ENCODE measurements at places on chromosomes 3 and 15.

GRCh38 chr15:47505712-47506328 lies 211.5 kb upstream of the SEMA6D start:
- no peak for DNase-seq

DNA sequence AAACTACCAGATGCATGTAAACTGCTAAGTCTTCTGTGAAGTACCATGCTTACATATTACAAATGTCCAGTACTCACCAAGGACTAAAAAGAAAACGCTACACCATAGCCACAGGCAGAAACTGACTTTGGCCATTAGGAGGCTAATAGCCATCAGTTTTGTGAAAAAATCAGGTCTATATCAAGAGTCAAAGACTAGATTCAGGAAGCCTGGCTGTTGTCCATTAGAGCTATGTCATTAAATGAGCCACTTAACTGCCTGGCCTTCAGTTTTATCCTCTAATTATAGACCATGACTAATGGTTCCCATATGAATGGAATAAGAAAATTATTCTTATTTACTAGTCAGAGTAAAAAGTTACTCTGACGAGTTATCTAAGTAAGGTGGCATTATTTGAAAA lies 144.1 kb downstream of the VPS13C start:
- no peak for DNase-seq

- no peak for DNase-seq
Measured at GRCh38 chr3:26653811-26654425, 31.3 kb downstream of the LRRC3B start.

- DNase-seq, result no peak
Measured at GRCh38 chr15:71465131-71465955, 345.0 kb upstream of the NR2E3 start.

DNA sequence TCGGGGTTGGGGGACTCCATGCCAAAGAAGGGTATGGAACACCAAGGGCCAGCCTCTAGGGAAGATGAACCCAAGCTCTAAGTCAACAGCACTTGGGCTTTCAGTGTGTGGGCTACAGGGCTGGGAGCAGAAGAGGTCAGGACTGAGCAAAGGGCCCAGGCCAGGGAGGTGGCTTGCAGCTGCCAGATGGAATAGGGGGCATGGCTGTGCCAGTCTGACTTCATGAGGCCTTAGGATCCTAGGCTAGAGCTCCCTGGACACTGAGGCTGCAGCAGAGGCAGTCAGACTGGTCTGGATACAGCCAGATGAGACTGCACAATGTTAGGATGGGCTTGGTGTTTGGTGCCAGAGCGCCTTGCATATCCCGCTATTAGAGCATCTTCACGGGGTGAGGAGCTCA lies 3.8 kb downstream of the RASGRF1 start:
- no peak for DNase-seq

DNA sequence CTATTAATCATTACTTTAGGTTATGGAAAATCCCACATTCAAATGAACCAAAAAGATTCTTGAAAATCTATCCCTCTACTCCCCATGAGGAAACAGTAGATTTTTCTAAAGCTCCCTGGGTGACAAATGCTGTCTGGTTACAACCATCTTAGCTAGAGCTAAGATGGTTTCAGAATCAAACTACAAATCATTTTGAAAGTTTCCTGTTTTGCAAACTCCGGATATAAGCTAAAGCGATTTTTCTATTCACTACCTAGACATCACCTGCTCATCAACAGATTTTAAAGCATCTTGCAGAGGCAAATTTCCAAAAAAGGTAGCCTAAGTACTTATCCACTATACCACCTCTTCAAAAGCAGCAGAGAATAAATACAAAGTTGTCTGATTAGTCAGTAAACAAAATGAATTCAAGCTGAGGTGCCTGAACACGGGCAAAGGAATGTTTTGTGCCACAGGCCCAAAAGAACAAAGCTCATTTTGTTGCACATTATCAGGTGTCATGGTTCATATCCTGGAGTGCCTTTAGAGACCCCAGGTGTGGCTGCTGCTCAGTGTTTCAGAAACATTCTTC lies 204.9 kb downstream of the TNIK start:
- no peak for DNase-seq

DNA sequence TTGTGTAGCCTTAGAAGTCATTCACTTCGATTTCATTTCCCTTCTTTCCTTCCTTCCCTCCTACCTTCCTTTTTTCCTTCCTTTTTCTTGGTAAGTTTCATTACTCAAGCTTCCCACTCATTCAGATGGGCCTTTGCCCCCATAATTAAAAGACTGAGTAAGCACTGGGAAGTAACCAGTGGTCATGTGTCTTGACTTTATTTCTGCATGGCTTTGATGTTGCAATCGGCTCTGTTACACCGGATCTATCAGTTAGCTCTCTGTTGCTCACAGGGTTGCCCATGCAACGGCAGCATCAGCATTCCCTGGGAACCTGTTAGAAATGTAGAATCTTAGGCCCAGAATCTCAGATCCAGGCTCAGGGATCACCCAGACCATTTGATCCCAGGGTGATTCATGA lies 25.6 kb upstream of the LARS2 start:
- no peak for DNase-seq

GRCh38 chr3:89440386-89440785 lies 333.0 kb downstream of the EPHA3 start:
- DNase-seq, result no peak

DNA sequence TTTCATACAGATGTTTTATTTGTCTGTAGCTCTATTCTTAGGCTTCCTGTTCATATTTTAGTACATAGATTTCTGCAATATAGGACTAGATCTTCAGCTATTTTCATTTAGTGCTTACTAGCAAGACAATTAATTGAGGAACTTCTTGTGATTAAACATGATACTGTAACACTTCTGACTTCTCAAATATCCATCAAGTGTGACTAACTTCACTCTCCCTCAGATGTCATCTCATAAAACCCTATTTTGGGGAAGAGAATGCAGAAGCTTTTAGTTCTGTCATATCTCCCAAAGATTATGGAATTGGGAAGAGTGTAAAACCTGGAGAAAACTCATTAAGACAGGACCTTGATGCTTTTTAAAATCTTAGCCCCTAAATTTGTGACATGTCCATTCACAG lies 28.6 kb upstream of the GOLIM4 start:
- no peak for DNase-seq

- DNase-seq, result no peak
Measured at GRCh38 chr3:33313331-33313730, 36.1 kb downstream of the FBXL2 start.

GRCh38 chr15:62105266-62105665 lies 38.5 kb downstream of the C2CD4A start:
- DNase-seq, result no peak

DNA sequence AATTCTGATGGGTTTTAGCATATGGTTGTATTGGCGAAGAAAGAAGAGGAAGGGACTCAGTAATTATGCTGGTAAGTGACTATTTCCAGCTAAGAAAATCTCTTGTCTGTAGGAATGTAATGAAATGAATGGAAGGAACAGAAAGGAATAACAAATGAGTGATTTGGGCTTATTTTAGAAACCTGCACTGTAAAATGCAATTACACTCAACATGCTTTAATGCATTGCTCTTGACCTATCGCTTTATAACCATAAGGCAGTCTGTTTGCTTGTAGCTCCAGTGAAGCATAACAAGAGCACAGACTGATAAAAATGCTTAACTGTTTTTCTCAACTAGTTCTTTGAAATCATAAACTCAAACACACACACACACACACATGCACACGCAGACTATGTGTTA lies 549.0 kb downstream of the ROBO2 start:
- DNase-seq, result no peak

GRCh38 chr3:119329551-119329950 lies 35.4 kb downstream of the ARHGAP31 start:
- DNase-seq, result peak; percentile 67

GRCh38 chr15:101450403-101451265 lies 38.9 kb downstream of the PCSK6 start:
- no peak for DNase-seq

- no peak for DNase-seq
Measured at GRCh38 chr3:123750209-123750608, 133.9 kb downstream of the MYLK start.

GRCh38 chr3:149650828-149651227 lies 7.0 kb downstream of the WWTR1 start:
- DNase-seq, result no peak

- DNase-seq, result no peak
Measured at GRCh38 chr3:124088801-124089200, 96.9 kb upstream of the ROPN1 start.

DNA sequence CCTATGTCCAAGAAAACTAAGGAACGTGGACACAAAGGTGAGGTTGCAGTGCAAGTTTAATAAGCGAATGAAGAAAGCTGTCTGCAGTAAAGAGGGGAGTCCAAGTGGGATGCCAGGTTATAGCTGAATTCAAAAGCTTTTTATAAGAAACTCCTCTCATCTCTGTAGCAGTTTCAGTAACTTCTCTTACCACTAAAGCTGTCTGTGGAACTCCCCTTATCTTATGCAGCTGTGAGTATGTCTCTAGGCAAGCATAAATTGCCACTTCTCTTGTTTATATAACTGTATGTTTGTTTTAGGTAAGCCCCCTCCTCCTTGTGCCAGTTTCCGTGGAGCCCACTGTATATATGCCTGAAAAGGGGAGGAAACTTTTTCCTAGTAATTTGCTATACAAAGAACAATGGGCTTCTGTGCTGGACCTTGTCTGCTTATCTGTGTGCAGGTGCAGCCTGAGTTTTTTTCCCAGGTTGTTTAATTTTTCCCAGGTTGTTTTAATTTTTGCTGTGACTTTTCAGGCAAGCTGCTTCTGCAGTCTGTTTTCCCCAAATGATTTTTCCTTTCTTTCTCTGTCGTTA lies 875.1 kb upstream of the EPHA6 start:
- DNase-seq, result no peak

DNA sequence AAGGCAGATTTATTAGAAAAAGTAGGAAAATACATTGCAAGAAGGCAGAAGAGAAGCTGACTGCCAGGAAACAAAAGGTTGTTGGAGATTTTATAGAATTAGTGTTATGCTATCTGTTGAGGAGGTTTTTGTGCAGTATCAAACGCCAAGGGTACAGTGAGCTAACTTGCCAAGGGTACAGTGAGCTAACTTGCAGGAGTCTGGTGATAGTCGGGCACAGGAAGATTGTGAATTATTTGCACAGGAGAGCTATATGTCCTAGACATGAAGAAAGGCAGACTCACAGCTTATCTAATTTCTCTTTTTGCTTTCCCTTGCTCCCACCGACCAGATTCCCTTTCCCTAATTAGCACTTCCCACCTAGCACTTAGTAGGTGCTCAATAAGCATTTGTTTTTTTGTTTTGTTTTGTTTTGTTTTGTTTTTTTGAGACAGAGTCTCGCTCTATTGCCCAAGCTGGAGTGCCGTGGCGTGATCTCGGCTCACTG lies 2.7 kb upstream of the CSK start:
- no peak for DNase-seq

DNA sequence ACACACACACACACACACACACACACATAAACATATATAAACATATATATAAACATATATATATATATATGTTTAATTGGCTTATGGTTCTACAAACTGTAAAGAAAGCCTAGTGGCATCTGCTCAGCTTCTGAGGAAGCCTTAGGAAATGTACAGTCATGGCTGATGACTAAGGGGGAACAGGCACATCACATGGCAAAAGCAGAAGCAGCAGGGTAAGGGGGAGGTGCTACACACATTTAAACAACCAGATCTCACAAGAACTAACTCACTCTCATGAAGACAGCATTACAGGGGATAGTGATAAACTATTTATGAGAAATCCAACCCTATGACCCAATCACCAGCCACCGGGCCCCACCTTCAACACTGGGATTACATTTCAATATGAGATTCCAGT lies 922.9 kb downstream of the SI start:
- DNase-seq, result no peak

- no peak for DNase-seq
Measured at GRCh38 chr15:97978401-97979139, 18.1 kb downstream of the ARRDC4 start.

GRCh38 chr15:80846031-80846815 lies 67.1 kb downstream of the CEMIP start:
- DNase-seq, result no peak

GRCh38 chr3:131114256-131114655 lies 87.6 kb downstream of the NEK11 start:
- DNase-seq, result no peak

GRCh38 chr15:40069178-40070165 lies 30.5 kb upstream of the SRP14 start:
- peak; percentile 68 for DNase-seq

DNA sequence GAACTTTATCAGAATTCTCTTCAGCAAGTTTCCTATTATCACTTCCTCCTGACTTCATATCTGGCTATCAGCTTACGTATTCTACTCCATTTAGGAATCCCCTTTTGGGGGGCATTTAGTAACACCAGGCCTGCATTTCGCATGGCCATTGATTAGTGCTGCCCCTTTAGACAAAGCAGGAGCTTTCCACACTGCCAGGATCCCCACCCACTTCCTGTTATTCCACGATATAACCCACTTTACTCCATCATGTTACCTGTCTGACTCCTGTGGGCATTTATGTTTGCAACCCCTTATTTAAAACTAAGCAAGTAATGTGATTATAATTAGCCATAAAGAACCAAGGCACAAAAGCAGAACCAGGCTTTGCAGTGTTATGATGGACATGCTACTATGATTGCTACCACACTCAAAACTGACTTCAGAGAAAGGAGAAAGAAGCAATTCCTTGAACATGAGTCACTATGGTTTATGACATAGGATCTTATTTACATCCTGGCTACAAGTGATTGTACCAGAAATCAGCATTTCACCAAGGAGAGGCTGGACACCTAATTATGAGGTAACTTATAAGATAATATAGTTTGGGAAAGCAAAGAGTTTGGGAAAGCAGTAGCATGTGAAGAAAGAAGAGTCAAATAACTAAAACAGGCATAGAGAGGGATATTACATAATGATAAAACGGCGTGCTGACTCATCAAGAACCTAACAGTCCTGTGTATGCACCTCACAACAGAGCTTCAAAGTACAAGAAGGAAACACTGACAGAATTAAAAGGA lies 96.3 kb downstream of the IGSF11 start:
- no peak for DNase-seq

DNA sequence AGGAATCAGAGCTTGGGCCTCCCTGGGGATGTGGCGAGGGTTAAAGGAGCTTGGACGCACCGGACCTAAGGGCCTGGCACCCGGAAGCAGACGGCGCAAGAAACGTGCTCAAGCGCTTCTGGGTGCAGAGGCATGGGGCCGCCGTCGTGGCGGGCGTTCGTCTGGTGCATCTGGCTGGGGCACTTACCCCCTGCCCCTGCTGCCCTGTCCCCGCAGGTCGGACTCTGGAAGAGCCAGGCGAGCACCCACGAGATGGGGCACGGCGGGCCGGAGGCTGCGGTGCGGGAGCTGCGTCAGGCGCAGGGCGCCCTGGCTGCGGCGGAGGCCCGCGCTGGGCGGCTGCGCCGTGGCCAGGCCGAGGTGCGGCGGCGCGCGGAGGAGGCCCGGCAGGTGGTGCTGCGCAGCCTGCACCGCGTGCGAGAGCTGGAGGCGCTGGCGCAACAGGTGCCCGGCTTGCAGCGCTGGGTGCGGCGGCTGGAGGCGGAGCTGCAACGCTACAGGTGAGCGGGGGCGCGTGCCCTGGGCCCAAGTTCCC lies 2.5 kb downstream of the EFCC1 start:
- DNase-seq, result no peak

Measured in hypothalamus (tissue), 51 donors.